ENCODE measurements at places on chromosomes 5 and 9. TPM values are rescaled to one million over a fixed set of nuclear protein-coding genes. Genes with fewer than 3 reads are reported as not detected.

DNA sequence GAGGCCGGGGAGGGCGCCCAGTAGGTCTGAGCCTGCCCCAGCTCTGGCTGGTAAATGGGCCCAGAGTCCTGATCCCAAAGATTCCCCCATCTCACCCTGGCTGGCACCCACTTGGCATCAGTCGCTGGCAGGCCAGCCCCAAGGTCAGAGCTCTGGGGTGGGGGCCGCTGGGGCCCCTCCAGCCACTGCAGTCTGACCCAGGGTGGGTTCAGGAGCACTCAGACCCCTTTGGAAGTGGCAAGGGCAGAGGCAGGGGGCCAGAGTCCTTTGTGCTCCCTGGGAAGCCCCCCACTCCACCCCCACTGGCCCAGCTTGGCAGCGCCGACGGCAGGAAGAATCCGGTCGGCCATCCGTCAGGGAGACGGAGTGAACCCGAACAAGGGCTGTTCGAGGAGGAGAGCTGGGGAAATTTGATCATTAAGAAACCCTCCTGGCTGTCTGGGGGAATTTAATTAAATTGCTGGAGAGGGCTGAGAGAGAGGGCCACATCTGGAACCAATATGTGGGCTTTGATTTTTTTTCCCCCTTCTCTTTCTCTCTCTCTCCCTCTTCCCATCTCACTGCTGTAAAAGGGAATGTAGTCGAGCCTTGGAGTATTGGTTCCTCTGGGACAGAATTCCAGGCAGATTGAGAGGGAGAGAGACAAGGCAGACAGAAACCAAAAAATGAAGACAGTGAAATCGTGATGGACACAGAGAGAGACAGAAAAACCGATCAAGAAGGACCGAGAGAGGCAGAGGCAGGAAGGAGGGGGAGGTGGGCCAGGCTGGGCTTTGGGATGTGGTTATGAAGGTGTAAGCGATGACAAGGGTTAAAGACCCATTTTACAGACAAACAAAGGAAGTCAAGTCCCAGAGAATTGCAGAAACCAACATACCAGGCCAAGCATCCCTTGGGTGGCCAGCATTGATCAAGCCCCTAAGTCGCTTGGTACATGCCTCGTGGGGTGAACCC is 8.1 kb upstream of the ASB6 start:
- no peak for DNase-seq

DNA sequence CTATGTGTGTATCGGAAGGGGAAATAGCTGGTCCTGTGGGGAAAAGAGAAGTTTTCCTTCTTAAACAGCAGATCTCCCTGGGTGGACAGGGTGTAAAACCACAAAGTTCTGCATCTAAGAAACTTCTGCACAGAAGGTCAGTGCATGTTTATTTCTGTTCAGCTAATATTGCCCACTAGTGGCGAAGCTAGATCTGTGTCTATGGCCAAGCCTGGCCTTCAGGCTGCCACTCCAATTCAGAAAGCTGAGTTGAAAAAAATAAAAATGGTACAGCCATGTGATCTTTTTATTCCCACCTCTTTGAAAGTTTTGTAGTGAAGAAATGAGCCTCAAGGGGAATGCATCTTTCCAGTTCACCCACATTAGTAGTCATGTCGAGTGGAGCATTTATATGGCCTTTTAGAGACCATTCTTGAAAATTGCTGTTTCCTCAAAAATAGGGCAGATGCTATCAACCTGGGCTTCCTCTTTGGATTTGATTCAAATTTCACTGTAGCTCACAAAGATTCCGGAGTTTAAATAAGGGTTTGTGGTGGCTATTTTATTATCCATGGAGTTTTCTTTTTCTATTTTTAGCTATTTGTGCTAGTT is 488.0 kb downstream of the PRELID2 start:
- no peak for DNase-seq

DNA sequence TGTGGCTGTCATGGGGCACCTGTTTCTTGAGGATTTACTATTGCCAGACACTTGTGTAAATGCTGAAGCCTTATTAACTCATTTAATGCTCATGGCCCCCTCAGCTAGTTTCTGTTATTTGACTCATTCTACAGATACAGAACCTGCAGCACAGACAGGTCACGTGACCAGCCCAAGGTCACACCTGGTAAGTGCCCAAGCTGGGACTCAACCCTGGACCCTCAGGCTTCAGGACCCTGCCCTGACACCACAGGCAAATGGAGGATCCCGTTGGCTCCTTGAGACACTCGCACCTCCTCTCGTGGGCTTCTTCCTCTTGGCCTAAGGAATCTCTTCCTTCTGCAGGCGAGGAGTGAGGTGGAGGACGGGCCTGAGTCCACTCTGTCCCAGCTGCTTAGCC is 10.6 kb upstream of the NEURL1B start:
- DNase-seq = no peak

DNA sequence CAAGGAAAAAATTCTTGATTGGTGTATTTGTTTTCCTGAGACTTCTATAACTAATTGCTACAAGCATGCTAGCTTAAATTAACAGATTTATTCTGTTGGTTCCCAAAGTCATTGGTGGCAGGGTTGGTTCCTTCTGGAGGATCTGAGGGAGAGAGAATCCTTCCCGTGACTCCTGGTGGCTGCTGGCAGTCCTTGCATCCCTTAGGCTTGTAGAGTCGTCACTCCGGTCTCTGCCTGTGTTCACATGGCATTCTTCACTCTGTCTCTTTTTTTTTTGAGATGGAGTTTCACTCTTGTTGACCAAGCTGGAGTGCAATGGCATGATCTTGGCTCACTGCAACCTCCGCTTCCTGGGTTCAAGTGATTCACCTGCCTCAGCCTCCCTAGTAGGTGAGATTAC is 5.3 kb downstream of the CDK9 start:
- no peak for DNase-seq

The SELENOP gene
- total RNA-seq = 284 TPM

The SLC6A3 gene
- total RNA-seq = not detected

All from esophagus muscularis mucosa (tissue), 4 donors.